ENCODE measurements at places on chromosomes 11 and 22.

- DNase-seq = no peak
These were observed 942.5 kb downstream of the OPCML start for GRCh38 chr11:132589791-132590190.

- DNase-seq = no peak
These were observed 9.0 kb downstream of the RCOR2 start for GRCh38 chr11:63907808-63908530.

- DNase-seq = no peak
These were observed 49.7 kb downstream of the TRIOBP start for GRCh38 chr22:37746366-37747079.

DNA sequence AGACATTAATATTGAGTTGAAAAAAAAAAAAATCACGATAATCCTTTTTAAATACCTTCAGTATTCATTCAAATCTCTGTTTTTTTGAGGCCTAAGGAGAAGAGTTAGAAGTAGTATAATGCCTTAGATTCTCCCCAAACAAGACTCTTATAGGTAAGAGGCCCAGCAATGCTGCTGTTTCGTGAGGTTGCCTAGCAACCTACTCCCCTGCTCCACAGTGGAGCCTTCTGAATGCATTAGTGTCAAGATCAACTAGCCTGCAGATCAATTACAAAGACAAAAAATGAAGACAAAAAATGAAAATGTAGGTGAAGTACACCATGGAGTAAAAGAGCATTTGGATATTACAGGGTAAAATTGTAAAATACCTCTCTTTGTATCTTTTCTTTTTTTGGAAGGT, 229.8 kb upstream of the LUZP2 start:
- no peak for DNase-seq

GRCh38 chr11:134049303-134049702, 19.6 kb upstream of the JAM3 start:
- DNase-seq = no peak

DNA sequence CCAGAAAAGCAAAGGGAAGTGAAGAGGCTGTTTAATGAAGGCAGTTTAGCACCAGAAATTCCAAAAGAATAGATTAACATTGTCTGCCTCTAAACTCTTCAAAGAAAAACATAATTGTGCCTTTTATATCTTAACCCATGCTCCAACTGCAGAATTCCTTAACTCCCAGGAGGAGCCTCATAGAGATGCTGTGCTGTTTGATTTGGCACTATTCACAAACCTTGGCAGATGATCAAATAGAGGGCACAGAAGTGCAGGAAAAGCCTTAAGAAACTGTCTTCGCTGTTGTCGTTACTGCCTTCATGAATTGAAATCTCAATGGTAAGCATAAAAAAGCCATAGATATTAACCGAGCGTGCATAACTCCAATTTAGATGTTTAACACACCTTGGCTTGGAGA, 124.1 kb upstream of the MPPED2 start:
- DNase-seq = no peak

GRCh38 chr11:85774256-85775101, 36.5 kb downstream of the SYTL2 start:
- DNase-seq = no peak

DNA sequence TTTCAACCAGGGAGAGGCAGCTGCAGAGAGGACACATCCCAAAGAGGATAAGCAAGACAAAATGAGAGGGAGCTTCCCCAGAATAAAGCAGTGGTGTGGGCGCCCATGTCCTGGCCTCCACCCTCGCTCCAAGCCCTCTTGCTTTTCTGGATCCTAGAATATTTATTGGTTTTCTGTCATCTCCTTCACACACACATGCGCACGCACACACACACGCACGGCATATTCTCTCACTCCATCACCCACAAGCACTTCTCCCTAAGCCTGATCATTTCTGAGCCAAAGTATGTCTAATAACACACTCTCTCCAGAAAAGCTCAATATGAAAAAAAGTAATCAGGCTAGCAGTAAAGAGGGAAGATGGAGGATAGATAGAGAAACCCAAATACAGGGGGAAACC, 7.6 kb downstream of the IGSF9B start:
- DNase-seq = no peak

- DNase-seq = no peak
These were observed 131.6 kb downstream of the MAML2 start for GRCh38 chr11:96211436-96211835.

GRCh38 chr11:45658292-45658991, 7.0 kb downstream of the CHST1 start:
- DNase-seq = peak; percentile 26

DNA sequence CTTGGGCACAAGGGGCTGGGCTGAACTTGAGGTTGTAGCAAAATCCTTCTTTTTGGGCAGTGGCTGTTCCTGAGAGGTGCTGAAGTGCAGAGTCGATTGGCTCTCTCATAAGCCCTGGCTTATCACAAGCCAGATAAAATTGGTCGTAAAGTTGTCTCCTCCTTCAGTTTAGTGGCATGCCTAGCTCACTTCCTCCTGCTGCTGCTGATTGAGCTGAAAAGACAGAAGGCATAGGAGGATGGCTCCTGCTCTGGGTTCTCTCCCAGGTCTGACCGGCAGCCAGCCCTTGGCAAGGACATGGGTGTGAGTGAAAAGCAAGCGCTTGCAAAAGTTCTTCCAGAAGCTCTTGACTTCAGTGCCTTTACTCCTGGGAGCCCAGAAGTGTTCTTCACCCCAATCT, 83.9 kb downstream of the LDLRAD3 start:
- DNase-seq = no peak

DNA sequence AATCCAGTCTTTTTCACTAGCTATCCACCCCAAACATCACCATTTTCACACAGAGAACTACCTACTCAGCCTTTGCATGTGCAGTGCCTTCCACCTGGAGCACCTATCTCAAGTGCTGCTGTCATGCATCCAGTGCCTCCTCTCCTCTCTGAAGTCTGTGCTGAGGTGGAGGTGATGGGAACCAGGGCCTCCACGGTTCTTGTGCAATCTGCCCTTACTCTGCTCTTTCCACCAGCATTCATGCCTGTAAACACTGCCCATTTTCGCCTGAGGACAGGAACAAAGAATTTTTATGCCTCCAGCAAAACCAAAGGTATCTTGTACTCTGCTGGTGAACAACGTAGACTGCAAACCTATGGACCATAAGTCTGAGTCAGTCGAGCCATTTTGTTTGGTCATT, 27.0 kb downstream of the PITPNB start:
- no peak for DNase-seq

- no peak for DNase-seq
These were observed 12.0 kb downstream of the BRSK2 start for GRCh38 chr11:1401656-1402221.

DNA sequence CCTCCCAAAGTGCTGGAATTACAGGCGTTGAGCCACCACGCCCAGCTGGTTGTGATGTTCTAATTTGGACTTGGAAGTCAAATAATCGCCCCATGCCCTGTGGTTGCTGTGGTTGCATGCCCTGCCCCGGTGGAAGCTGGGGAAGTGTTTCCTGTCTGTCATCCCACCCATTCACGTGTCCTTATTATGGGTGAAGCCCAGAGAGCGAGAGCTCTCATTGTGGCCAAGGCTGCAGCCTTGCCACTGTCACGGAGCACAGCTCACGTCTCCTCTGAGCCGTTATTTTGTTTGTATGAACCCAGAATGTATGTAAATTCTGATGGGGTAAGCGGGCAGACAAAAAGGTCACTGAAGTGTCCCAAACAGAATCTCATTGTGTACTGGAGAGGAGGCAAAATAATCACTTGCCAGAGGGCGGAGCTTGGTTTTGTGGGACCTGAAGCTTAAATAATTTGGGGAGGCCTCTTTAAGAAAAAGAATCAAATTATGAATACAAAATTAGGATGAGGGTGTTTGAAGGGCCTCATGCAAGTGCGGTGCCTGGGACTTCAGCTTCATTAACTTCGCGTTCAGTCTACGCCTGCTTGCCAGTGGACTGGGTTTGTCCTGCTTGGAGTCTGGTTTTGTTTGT, 25.8 kb upstream of the TREH start:
- DNase-seq = no peak

DNA sequence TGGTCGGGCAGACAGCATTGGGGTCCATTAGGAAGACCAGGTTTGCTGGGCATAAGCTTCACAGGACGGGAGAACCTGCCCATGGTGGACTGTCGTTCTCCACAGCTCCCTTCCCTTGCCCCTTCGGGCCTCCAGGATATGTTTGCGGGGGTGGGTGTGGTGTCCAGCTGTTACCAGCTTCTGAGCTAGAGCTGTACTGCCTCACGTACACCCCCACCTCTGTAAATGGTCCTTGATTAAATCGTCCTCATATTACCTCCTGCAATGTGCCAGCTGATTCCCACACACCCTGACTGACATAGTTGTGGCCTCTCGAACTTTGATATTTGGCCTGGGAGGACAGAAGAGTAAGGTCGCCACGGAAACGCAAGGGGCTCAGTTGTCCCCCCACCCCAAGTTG, 16.2 kb upstream of the BCR start:
- no peak for DNase-seq

DNA sequence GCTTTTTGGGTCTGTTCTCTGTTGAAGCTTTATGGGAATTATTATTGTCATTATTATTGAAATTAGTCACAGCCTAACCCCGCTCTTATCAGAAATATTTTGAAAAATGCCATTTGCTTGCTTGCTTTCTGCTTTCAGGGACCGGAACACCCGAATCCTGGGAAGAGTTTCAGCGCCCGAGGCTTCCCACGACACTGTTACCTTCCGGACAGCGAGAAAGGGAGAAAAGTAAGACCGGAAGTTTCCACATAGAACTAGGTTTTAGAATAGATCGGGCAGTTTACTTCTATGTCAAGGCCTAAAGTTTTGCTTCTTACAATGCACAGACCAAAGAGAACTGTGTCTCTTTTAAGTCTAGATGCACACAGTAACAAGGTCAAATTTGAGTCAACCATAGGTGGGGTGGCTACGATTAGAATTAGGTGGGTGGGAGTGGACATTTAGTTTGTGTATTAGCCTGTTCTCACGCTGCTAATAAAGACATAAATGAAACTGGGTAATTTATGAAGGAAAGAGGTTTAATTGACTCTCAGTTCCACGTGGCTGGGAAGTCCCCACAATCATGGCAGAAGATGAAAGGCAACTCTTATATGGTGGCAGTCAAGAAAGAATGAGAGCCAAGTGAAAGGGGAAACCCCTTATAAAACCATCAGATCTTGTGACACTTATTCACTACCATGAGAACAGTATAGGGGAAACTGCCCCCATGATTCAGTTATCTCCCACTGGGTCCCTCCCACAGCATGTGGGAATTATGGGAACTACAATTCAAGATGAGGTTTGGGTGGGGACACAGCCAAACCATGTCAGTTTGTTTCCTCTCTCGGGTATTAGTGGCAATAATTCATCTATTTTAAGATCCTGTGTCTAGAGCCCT, 12.9 kb downstream of the MPEG1 start:
- DNase-seq = no peak

Measured in stimulated activated CD8-positive, alpha-beta memory T cell treated with anti-CD3 and anti-CD28 coated beads, Interleukin-7, amount 100 ng/mL, for 48 hours (primary cell).